ENCODE measurements at places on chromosomes 11 and 22. TPM values are rescaled to one million over a fixed set of nuclear protein-coding genes. Genes with fewer than 3 reads are reported as not detected.

Gene SCUBE2
- 3.9 TPM for total RNA-seq

Gene PYGM
- total RNA-seq = 42.5 TPM

Gene CARD16
- total RNA-seq = 6.6 TPM

Gene OR8U1
- not detected for total RNA-seq

Gene BARX2
- total RNA-seq = not detected

Gene GGTLC2
- total RNA-seq = not detected

Gene PLXNB2
- 85.7 TPM for total RNA-seq

Gene PTPRCAP
- total RNA-seq = 0.40 TPM

DNA sequence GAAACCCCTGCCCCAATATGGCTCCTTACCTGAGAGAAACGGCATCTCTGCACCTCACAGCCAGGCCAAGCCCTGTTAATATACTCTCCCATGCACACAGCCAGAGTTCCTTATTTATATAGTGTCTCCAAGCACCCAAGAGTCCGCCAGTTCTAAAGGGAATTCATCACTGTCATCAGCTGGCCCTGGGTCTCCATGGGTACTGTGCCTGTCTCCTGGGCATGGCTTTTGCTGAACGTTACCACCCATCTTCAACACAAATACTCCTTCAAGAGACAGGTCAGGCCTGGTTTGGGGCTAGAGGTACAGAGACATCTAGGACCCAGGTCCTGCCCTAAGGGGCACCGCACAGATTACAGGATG, 1.6 kb upstream of the ATG16L2 start:
- DNase-seq = no peak

GRCh38 chr11:75078233-75078632, 18.4 kb downstream of the OR2AT4 start:
- DNase-seq = no peak

DNA sequence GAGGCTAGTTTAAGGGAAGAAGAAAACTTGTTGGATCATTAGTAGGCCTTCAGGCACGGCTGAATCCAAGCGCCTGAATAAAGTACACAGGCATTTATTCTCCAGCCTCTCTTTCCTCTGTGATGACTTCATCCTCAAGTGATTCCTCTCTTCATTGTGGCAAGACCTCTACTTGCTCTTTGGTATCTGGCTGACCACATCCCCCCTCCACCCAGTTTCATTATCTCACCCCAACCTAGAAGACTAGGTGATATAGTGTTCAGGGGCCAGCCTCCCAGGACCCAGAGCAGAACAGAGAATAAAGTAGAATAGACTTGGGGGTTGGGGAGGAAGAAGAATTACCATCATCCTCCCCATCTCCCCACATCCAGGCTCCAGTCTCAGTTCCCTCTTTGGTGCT, 189.3 kb downstream of the MIAT start:
- no peak for DNase-seq

- no peak for DNase-seq
Measured at GRCh38 chr11:3906166-3906565, 50.7 kb downstream of the STIM1 start.

- DNase-seq = no peak
Measured at GRCh38 chr11:129864811-129865210, 30.6 kb downstream of the NFRKB start.

- DNase-seq = no peak
Measured at GRCh38 chr11:96905143-96905542, 515.3 kb downstream of the JRKL start.

DNA sequence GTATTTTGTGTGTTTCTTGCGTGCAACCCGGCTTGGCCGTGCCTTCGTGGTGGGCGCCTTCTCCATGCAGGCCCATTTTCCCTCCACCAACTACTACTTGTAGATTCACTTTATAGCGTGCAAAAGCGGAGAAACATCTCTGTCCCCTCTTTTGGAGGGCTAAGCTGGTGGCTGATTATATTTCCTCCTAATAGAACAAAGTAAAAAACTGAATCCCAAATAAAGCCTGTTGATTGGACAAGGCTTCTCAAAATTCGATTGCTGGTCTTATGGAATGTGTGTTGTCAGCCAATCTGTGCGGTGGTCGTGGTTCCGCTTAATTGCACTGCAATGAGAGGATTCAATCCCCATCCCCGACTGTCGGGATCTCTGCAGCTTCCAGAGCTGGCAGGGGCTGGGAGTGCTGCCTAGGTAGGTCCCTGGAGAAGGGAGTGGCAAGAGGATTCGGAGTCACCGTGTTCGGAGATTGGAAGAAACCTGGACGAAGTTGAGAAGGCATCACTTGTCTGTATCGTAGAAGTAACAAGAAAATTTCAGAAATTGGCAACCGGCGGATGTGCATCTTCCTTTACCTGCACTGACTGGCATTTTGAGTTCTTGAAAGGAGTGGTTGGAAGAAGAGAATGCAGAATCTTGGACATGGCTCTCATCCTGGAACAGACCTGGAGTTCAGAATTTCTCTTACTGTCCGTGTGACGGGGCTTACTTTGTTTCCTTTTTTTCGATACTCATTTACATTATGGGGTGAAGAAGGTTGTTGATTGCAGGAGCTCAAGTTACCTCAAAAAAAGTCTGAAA, 1.1 kb downstream of the HMGXB4 start:
- no peak for DNase-seq

DNA sequence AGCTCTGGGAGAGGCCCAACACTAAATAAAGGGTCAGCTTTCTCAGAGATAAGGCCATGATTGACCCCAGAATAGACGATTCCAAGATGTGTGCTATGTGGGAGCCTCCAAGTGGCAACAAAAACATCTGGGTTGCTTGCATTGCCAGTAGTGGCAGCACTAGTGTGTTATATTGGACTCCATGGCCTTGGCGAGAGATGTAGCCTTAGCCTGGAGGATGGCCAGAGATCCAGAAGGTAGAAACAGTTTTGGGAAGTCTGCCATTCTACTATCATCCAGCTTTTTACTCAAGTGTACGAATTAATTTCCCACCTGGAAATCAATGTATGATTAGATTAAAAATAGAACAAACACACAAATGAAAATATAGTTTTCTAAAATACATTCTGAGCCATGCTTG, 3.0 kb downstream of the OR8D4 start:
- DNase-seq = no peak

GRCh38 chr11:26573896-26574295, 1.8 kb upstream of the MUC15 start:
- no peak for DNase-seq

DNA sequence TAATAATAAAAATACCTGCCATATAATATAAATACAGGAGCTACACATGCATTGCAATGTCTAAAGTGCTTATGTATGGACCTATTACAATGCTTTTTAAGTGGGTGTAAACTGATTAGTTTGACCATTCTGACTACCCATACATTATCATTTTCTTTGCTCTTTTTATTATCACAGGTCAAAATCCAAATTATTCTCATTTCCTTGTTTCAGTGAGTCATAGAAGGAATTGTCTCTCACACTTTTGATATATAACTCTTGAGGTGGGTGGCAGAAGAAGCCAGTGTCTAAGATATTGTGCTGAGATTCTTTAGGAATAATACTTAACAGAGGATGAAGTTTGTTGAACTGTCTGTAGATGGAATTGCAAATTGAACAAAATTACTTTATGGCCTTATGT, 35.6 kb downstream of the GAS2 start:
- no peak for DNase-seq

DNA sequence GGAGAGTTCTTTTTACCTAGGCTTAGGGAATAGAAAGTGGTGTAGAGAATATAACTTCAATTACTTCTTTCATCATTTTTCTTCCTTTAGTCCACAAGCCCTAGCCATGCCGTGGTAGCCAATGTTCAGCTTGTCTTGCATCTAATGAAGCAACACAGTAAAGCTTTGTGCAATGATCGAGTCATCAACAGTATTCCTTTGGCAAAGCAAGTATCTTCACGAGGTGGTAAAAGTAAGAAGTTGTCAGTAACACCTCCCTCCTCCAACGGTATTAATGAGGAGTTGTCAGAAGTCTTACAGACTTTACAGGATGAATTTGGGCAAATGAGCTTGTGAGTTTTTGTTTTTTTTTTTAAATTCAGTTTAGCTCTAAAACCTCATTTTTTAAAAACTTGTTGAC, 37.4 kb downstream of the CEP57 start:
- no peak for DNase-seq

DNA sequence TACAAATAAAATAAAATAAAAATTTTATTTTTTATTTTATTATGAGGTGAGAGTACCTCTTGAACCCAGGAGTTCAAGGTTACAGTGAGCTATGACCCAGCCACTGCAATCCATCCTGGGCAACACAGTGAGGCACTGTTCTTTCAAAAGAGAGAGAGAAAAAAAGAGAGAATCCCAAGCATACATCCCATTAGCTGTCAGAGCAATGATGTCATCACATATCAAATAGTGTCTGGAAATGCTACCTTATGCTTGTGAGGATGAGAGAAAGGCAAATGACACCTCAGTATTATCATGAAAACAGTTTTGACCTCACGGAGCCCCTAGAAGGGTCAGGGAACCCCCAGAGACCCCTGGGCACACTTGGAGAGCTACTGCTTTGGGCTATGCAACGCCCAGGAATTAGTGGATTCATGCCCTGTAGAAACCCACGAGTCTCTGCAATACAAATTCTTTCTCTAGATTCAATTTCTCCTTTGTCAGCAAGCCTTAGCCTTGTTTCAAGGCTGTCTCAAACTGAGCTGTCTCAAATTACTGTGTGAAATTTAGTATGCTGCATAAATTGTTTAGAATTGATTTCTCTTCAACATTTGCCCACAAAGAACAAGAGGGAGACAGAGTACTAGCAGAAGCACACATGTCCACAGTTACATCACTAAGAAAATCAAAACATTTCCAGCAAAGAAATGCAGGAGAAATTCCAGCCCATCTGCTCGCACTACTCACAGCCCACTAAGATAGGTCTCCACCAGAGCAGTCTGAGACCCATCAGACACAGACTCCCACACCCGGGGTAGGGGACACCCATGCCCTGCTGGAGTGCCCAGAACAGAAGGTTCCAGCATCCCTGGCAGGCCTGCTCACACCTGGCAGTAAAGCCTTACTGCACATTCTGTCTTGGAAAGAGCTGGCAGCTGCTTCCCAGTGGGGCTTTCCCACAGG, 18.1 kb downstream of the DGCR2 start:
- no peak for DNase-seq

GRCh38 chr11:96221244-96222070, 121.5 kb downstream of the MAML2 start:
- no peak for DNase-seq

DNA sequence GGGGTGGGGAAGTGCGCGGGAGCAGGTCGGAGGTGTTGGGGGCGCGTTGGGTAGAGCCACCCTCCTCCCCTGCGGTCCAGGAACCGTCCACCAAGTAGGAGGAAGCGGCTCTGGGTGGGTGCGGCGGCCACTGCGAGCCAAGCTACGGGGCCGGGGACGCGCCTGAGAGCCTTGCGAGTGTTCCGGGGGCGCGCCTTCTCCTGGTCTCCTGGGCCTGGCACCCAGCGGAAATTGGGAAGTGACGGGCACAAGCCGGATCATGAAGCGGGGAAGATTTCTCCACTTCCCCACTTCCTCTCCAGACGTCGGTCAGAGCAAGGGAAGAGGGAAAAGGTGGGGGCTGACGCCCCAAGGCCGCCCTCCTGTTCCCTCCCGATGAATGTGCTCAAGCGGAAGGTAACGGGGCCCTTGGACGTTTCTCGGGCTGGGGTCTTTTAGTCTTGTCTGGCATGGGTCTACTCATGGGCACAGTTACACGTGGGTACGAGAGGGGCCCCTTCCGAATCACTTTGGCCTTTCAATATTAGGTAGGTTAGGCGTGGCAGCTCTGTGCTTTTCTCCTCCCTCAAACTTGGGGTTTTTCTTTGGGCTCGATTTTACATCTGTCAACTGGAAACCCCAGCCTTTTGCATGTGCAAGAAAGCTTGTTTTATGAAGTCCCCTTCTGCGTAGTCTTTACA, 865 bp downstream of the RBM14 start:
- no peak for DNase-seq

DNA sequence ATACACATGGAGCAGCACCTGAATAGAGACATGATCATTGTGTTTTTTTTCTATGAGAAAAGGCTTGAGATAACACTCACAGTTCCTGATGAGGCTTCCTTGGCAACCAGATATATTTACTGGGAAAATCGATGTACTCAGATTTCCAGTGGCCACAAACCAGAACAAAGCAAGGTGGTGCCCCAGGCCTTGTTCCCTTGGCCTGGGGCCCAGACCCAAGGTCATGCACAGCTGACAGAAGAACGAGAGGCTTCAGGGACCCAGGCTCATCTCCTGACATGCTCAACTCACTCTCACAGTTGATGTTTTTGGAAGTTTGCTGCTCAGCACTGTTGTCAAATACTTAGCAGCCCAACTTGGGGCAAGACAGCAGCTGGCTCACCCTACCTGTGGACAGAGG, 281.8 kb downstream of the NTM start:
- DNase-seq = no peak

GRCh38 chr11:122803306-122803705, 35.0 kb upstream of the CRTAM start:
- DNase-seq = no peak

DNA sequence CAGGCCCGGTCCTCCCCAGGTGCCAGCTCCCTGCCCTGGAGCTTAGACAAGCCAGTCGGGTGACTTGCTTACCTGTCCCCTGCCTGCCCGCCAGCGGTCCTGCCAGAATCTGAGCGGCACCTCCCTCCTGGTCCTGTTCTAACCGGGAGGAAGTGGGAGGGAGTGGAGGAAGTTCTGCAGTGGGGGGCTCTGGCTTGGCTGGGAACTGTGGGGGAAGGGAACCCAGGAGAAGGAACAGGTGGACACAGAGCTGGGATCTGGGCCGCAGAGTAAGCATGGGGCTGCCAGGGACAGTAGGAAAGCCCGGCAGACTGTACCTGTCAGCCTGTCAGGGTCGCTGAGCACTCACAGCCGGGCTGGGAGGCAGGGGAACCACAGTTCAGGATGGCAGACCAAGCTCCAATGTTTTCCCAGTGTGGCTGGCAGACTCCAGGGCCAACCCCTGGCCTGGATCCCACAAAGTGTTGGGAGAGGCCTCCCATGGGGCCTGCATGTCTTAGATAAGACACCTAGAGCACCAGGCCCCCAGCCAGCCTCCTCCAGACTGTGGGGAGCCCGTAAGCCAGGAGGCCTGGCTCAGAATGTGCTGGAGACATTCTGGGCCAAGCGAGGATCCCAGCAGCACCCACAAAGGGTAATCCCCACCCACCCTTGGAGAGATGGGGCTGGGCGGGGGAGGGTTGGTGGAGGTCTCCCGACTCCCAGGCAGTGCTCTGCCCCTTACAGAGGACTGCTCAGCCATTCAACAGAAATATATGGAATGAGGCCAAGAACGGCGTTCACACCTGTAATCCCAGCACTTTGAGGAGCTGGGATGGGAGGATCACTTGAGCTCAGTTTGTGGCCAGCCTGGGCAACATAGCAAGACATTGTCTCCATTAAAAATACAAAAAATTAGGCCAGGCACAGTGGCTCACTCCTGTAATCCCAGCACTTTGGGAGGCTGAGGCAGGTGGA, 2.3 kb downstream of the CYB5R3 start:
- DNase-seq = peak; percentile 89

- DNase-seq = no peak
Measured at GRCh38 chr22:47739291-47740015, 977.0 kb downstream of the TBC1D22A start.

DNA sequence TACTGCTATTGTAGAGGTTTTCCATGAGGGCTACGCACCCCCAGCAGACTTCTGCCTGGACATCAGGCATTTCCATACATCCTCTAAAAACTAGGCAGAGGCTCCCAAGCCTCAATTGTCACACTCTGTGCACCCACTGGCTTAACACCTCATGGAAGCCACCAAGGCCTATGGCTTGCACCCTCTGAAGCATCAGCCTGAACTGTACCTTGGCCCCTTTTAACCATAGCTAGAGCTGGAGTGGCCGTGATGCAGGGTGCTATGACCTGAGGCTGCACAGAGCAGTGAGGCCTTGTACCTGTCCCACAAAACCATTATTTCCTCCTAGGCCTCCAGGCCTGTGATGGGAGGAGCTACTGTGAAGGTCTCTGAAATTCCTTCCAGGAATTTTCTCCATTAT, 33.9 kb downstream of the AAMDC start:
- no peak for DNase-seq
